ENCODE measurements at places on chromosomes 6 and 20. TPM values are rescaled to one million over a fixed set of nuclear protein-coding genes. Genes with fewer than 3 reads are reported as not detected.

Gene DYNLT2
- 2.2 TPM for total RNA-seq

- no peaks in the 10 kb centered on the region for H3K36me3 ChIP-seq
- H3K4me1 ChIP-seq, result no peaks in the 10 kb centered on the region
- H3K4me3 ChIP-seq, result no peak overlapping the region
- no peaks in the 10 kb centered on the region for H3K27me3 ChIP-seq
These were observed 8.7 kb upstream of the OSER1 start for GRCh38 chr20:44219170-44219730.

- no peak overlapping the region for H3K27ac ChIP-seq
- no peaks in the 10 kb centered on the region for H3K27me3 ChIP-seq
- no peaks in the 10 kb centered on the region for H3K36me3 ChIP-seq
These were observed 136.1 kb upstream of the THEMIS start for GRCh38 chr6:128036808-128037570.

GRCh38 chr20:1254254-1254653, 11.8 kb upstream of the SNPH start:
- H3K36me3 ChIP-seq, result no peaks in the 10 kb centered on the region
- no peaks in the 10 kb centered on the region for H3K4me1 ChIP-seq
- no peak overlapping the region for H3K4me3 ChIP-seq

DNA sequence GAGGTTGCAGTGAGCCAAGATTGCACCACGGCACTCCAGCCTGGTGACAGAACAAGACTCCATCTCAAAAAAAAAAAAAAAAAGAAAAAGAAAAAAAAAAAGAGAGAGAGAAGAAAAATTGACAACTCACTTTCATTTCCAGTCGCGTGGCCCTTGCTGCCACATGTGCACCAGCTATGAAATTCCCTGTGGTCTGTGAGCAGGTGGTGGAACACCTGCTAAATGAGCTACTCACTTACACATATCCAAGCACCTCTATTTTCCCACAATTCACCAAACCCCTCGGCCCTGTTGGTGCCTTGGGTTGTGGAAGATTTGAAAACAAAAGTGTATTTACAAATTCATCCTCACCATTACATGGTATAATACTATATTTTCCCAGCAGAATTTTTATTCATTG, 105.2 kb upstream of the ASF1A start:
- H3K27me3 ChIP-seq, result no peaks in the 10 kb centered on the region
- no peak for DNase-seq
- no peaks in the 10 kb centered on the region for H3K4me1 ChIP-seq
- H3K27ac ChIP-seq, result no peak overlapping the region
- no peaks in the 10 kb centered on the region for H3K36me3 ChIP-seq

Gene PRDM13
- total RNA-seq, result not detected

Gene CGAS
- total RNA-seq, result 4.1 TPM

Gene NOTCH4
- total RNA-seq, result 2.9 TPM

DNA sequence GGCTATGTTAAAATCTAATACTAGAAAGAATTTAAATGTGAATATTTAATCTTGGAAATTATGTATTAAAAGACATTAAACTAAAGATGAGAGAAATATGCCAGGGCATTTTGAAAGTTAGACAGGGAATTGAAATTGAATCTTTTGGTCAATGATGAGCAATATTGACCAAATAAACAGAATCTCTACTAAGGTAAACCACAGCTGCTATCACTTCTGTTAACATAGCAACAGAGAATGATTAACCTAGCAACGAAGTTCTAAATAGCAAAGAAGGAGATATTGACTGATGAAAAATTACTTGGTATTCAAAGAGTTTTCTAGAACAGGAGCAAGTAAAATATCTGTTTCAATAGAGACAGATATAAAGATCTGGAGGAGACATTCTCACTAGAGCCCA, 45.2 kb upstream of the RSPO3 start:
- H3K27me3 ChIP-seq, result no peaks in the 10 kb centered on the region
- no peaks in the 10 kb centered on the region for H3K36me3 ChIP-seq
- DNase-seq, result no peak
- H3K27ac ChIP-seq, result no peak overlapping the region

Gene GUCA1A
- not detected for total RNA-seq

Gene ALDH8A1
- 0.64 TPM for total RNA-seq

GRCh38 chr20:54043076-54043967, 27.1 kb downstream of the BCAS1 start:
- H3K4me1 ChIP-seq, result no peaks in the 10 kb centered on the region
- H3K27me3 ChIP-seq, result no peaks in the 10 kb centered on the region
- no peaks in the 10 kb centered on the region for H3K36me3 ChIP-seq
- DNase-seq, result no peak
- H3K4me3 ChIP-seq, result no peak overlapping the region

DNA sequence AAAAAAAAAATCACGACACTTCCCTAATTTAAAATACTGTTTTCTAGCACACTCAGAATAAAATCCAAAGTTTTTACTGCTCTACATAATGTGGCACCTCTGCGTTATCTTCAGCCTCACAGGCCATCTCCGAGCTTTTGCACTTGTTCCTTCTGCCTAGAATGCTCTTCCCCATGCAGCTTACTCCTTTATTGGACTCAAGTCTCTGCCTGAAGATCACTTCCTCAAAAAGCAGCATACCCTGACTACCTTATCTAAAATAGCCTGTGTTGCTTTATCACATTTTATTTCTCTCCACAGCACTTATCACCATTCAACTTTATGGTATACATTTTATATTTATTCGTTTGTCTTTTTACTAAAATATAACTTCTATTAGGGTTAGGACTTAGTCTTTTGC, 2.3 kb downstream of the ZNF322 start:
- no peaks in the 10 kb centered on the region for H3K27me3 ChIP-seq
- no peaks in the 10 kb centered on the region for H3K36me3 ChIP-seq
- H3K4me3 ChIP-seq, result no peak overlapping the region
- H3K27ac ChIP-seq, result no peak overlapping the region
- DNase-seq, result no peak

Gene BCL2L1
- 59.4 TPM for total RNA-seq

DNA sequence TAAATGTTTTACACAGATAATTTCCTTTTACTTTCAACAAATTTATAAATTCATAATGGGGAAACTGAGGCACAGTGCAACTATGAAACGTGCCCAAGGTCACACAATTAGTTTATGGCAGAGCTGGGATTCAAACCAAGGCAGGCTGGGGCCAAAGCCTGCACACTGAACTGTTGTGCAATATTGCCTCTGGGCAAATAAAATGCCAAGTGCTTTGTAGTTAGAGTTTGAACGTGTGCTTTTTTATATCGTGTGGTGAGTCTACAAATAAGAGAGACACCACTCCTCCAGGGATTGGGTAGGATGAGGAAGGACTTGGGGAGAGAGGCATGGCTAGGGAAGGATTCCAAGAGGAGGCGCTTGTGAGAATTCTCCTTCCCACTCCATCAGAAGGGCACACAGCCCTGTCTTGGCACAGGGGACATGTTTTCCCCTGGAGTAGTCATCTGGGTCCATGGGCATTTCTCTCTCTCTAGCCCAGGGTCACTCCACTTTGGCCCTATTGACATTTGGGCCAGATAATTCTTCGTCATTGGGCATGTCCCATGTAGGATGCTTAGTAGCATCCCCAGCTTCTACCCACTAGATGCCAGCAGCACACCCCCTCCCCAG, 2.8 kb upstream of the CDH22 start:
- peaks cover 8% of the 10 kb centered on the region for H3K4me1 ChIP-seq
- peaks cover 70% of the 10 kb centered on the region for H3K27me3 ChIP-seq
- no peaks in the 10 kb centered on the region for H3K36me3 ChIP-seq
- H3K4me3 ChIP-seq, result no peak overlapping the region
- no peak overlapping the region for H3K27ac ChIP-seq
- DNase-seq, result no peak

- no peak overlapping the region for H3K4me3 ChIP-seq
- no peak for DNase-seq
- H3K27ac ChIP-seq, result no peak overlapping the region
- no peaks in the 10 kb centered on the region for H3K27me3 ChIP-seq
- peaks cover 3% of the 10 kb centered on the region for H3K4me1 ChIP-seq
These were observed 25.9 kb upstream of the TULP4 start for GRCh38 chr6:158286413-158286812.

DNA sequence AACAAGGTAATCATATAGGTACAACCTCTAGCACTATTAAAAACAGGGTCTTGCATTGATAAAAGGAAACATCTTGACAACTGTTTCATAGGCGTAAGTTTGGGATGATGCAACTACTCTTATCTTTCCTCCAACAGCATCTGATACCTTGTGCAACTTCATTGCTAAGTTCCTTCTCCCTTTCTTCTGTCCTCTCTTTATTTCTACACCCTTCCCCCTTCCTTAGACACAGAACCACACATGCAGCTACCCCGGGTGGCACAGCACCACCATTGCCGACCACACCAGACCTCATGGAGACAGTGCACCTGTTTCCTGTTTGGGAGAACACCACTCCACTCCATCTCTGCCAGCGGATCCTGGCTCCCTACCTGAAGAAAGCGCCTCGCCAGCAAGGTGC, 14.4 kb downstream of the MYB start:
- peaks cover 4% of the 10 kb centered on the region for H3K36me3 ChIP-seq
- no peaks in the 10 kb centered on the region for H3K4me1 ChIP-seq
- H3K27ac ChIP-seq, result no peak overlapping the region
- no peak overlapping the region for H3K4me3 ChIP-seq
- DNase-seq, result no peak

GRCh38 chr20:56032251-56032650, 26.9 kb upstream of the CBLN4 start:
- no peak for DNase-seq
- H3K27me3 ChIP-seq, result no peaks in the 10 kb centered on the region
- no peaks in the 10 kb centered on the region for H3K4me1 ChIP-seq
- H3K4me3 ChIP-seq, result no peak overlapping the region

- H3K27ac ChIP-seq, result no peak overlapping the region
- no peaks in the 10 kb centered on the region for H3K27me3 ChIP-seq
- no peak overlapping the region for H3K4me3 ChIP-seq
These were observed 6.5 kb upstream of the SCRT2 start for GRCh38 chr20:682123-682522.

Gene CCN6
- not detected for total RNA-seq

Gene RIPPLY2
- total RNA-seq, result not detected

DNA sequence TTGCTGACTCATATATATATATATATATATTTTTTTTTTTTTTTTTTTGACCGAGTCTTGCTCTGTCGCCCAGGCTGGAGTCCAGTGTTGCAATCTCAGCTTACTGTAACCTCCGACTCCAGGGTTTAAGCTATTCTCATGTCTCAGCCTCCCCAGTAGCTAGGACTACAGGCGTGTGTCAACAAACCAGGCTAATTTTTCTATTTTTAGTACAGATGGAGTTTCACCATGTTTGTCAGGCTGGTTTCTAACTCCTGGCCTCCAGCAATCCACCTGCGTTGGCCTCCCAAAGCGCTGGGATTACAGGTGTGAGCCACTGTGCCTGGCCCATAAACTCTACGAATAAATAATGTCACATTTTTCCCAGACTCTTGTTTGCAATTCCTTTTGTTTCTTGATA, 4.8 kb downstream of the LRP11 start:
- H3K4me3 ChIP-seq, result no peak overlapping the region
- peaks cover 19% of the 10 kb centered on the region for H3K4me1 ChIP-seq
- no peaks in the 10 kb centered on the region for H3K36me3 ChIP-seq
- H3K27ac ChIP-seq, result no peak overlapping the region
- no peak for DNase-seq
- no peaks in the 10 kb centered on the region for H3K27me3 ChIP-seq

GRCh38 chr6:23441808-23442461, 684.1 kb upstream of the NRSN1 start:
- no peaks in the 10 kb centered on the region for H3K36me3 ChIP-seq
- H3K4me3 ChIP-seq, result no peak overlapping the region
- no peaks in the 10 kb centered on the region for H3K4me1 ChIP-seq

Gene NKX2-4
- total RNA-seq, result not detected

DNA sequence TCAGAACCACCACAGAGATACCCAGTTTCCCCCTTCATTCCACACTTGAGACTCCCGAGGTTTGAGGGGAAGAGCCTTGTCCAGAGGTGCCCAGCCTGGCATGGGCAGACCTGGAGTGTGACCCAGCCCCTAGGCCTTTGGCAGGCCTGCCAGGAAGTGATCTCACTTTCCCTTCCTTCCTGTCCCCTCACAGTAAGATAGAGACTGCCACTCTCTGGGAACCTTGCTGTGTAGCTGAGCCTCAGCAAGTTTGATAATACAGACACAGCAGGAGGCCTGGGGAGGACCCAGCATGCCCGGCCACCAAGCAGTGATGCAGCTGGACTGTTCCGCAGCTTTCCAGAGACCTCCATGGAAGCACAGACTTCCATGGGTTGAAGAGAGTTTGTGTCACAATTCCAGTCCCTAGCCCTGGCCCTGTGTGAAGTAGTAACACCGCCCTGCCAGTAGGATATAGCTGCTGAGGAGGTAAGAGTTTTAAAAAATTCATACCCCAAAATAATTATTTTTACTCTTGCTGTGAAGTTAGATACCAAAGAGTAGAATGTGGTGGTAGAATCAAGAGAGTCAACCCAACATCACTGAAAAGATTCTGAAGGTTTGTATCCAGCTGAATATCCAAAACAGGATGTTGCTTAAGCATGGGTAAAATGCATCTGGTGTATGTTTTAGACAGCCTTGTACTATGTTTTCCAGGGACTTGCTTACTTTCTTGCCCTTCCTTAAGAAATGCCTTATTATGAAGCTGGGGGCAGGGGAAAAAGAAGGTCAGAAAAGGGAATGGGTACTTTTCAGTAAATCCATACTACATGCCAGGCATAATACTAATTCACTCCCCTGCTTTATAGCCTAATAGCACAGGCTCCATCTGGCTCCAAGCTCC, 16.3 kb downstream of the PKIG start:
- H3K4me1 ChIP-seq, result peaks cover 5% of the 10 kb centered on the region
- no peaks in the 10 kb centered on the region for H3K27me3 ChIP-seq
- H3K4me3 ChIP-seq, result no peak overlapping the region
- no peaks in the 10 kb centered on the region for H3K36me3 ChIP-seq

DNA sequence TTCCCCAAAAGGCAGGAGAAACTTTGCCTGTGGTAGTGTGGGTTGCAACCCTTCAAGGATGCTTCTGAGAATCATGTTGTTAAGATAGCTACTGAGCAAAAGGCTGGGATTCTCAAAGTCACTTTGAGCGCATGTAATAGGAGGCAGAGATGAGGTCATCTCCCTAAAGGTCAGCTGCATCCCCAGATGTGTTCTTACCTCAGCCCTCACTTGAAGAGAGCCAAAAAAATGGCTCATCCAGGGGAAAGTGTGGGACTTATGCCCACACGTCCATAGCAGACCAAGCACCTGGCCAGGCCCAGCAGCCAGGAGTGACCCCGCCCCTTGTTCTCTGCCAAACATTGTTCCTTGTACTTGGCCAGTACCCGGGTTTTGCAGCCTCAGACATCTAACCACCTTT, 187.0 kb upstream of the BMP2 start:
- no peaks in the 10 kb centered on the region for H3K4me1 ChIP-seq
- no peaks in the 10 kb centered on the region for H3K36me3 ChIP-seq
- H3K27ac ChIP-seq, result no peak overlapping the region
- H3K4me3 ChIP-seq, result no peak overlapping the region
- DNase-seq, result no peak

DNA sequence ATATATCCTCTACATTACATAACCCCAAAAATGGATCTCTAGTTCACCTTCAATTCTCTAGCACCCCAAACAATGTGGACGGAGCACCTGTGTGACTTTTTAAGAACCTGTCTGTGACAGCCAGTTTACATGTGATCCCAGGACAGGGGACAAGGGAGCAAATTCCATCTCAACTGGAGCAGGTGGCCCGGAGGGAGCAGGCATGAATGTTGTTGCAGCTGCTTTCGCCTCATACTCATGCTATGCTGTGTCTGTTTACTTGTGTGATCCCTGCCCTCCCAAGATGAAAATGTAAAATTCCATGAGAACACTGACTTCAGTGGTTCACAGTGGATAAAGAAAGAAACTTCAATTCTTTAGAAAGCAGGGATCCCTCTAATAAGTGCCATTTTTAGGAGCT, 600.3 kb downstream of the CDH26 start:
- no peak for DNase-seq
- no peaks in the 10 kb centered on the region for H3K36me3 ChIP-seq
- H3K27me3 ChIP-seq, result no peaks in the 10 kb centered on the region
- H3K27ac ChIP-seq, result no peak overlapping the region

Measured in colonic mucosa (tissue), 4 donors.